ENCODE measurements at places on chromosomes 1 and 21.

GRCh38 chr1:27634177-27634984, 604 bp downstream of the FGR start:
- peak; percentile 92 for DNase-seq

- no peak for DNase-seq
Measured at GRCh38 chr1:37438869-37439343, 35.5 kb upstream of the ZC3H12A start.

DNA sequence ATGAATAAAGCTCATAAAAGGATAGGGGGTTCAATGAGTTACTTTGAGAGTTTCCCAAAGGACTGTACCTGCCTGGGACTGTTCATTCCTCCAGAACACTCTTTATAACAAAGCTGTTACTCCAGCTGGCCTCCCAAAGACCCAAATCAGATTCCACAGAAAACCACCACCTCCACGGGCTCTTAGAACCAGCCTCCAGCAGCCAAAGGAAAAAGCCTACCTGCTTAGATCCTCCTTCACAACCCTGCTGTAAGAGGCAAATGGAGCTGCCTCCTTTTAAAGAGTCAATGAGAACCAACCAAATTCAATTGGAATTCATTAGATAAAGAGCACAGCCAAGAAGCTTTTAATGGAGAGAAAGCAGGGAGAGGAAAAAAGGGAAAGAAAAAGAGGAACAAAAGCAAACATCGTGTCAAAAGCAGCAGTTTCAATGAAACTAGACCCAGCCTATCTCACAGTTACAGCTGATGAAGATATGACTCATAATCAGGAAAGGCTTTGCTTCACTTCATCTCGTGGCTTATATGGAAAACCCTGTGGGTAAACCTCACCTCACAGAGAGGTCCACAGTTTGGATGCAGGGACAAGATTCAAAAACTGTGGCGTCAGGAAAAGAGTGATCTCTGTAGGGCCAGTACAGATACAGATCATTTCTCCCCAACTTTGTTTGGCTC, 27.8 kb upstream of the FMO4 start:
- no peak for DNase-seq

DNA sequence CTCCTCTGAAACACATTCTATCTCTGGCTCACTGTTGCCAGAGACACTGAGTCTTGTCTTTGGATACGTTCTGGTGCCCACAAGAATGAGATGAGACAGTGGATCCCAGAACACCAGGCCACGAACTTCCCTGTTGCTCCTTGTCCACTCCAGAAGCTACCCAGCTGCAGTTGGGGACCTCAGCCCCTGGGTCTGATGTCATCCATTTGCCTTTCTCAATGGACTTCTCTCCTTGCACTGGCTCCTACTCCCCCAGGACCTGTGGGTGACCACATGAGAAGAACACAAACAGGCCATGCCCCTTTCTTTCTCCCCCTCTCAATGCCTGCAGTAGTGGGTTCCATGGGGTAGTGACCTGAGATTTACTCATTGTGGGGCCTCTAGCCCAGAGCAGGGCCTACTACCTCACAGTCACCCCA, 5.9 kb downstream of the NBPF1 start:
- DNase-seq, result peak; percentile 61

DNA sequence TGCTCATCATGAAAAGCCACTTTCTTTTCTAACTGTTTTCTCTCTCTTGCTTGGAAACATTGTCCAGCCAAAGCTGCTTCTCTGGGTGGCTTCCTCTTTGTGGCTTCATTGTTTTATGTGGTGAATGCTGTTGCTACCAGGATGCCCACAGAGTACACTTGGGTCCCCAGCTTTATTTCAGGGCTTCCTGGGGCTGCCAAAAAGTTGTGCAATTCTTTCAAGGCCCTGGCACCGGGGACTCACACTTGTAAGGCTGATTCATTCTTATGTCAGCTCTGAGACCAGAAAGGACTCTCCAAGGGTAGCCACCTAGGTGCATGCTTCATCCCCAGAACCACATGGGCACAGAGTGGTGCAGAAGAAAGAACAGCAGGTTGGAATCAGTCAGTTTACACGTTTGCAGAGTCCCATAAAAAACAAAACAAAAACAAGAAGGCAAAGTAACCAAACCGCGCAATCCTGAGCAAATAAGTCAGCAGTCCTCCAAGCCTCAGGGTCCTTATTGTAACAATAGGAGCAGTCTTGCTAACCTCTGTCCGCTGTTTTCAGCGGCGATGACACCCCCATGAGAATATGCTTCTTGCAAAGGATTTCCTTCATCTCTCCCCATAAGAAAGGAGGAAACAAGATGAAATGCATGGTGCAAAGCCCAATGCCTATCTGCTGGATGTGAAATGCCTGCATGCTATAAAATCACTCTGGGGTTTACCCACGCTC, 89.9 kb upstream of the SSX2IP start:
- peak; percentile 73 for DNase-seq

DNA sequence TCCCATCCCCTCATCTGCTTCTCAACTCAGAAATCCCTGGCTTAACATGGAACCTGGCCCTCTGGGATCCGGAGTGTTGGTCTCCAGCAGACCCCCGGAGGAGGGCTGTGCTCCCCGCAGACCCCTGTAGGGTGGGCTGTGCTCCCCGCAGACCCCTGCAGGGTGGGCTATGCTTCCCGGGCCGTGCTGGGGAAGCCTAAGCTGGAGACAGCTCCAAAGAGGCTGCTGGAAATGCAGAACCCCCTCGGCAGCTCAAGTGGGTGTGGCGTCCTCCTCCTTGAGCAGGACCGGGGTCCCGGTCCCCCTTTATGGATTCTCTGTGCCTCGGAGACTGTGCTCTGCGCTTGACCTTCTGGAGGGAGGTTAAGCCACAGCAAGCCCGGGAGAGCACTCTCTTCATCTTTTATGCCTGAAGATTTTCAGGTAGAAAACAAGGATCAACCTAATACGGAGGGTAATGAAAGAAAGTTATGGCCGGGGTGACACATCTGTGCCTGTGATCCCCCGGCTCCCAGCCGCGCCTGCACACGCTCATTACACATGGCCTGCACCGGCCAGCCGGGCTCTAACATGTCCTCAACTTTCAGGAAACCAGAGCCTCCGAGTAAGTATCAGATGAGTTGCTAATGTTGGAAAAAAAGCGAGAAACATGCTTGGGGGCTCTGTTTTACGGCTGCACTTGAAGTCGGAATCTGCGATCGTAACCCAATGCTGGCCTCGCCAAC, 87.7 kb upstream of the ACTRT2 start:
- no peak for DNase-seq

Data from natural killer cell treated with Interleukin-12 subunit alpha and Interleukin-12 subunit beta and Interleukin-15 and Interleukin-18, amount 100 ng/mL, for 72 hours (primary cell).